ENCODE measurements at places on chromosomes 16 and 17.

GRCh38 chr16:89785523-89786155, 30.8 kb downstream of the FANCA start:
- DNase-seq = peak; percentile 52

DNA sequence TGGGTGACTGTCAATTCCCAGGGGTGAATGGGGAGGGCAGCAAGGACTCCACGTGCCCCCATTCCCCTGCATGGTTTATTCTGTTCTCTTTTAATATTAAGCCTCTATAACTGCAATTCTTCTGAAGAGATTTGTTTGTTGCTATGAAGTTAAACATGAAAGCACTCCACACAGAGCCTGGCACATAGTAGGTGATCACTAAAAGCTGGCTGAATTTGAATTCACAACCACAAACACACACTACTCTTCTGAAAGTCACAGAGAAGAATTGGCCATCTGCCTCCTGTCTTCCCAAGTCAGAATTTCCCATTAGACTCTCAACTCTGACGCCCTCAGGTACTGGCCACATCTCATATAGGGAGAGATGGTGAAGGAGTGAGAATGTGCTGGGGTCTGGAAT, 55.5 kb downstream of the COG7 start:
- DNase-seq = no peak

- DNase-seq = no peak
Measured at GRCh38 chr16:77955127-77955526, 67.2 kb upstream of the CLEC3A start.

- no peak for DNase-seq
Measured at GRCh38 chr16:78504401-78504851, 405.0 kb downstream of the WWOX start.

DNA sequence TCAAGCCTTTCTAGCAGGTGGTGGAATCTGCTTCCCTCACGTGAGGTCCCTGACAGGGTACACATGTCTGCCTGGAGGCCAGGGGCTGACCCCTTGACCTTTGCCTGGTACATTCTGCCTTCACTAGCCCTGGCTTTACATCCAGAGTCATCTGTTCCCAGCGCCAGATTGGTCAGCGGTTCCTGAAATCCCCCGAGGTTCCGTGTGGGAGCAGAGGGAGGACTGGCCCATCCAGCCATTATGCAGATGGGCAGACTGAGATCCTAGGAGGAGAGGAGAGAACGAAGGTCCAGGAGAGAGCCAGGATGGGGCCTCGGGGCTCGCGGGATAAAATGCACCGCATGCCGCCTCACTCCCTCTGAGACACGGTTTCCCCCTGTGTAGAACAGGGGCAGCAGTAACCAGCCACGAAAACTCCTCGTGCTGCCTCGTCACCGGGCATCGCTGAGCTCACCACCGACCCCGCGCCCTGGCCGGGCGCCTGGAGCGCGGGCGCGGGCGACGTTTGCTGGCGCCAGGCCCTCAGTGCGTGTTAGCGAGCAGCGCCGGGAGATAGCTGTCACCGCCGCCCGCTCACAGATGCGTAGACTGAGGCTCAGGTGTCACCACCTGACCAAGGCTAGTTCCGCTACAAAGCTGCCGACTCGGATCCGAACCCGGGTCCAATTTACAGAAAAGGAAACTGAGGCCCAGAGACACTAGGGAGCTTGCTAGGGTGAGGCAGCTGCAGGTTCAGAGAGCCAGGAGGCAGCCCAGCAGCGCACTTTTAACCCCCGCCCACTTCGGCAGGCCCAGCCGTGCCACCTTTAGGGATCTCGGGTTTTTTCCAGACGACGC, 811 bp upstream of the MAP2K3 start:
- no peak for DNase-seq

DNA sequence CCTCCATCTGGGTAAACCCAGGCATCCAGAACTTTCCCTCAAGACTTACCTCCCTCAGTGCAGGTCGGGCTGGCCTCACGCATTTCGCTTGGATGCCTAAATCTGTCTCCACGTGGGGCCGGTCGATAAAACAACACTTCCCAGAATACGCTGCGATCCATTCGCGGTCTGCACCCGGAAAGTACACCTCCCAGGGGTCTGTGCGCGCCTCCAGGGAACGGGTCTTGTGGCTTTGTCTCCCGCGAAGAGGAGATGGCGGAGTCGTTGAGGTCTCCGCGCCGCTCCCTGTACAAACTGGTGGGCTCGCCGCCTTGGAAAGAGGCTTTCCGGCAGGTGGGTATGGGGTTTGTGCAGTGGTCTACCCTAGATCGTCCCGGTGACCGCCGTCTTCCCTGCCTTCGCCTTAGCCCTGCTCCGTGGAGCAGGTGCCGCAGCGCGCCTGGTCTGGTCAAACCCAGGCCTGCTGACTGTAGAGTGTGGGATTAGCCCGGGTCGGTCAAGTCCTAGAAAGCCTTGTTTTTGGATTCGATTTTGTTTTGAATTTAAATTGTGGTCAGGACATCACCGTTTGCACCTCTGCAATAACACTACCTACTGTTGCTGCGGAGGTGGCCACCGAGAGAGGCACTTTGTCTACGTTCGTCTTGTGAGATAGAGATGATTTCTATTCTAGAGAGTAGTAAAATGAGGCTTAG, at the start of gene RPAIN:
Gene RPAIN, plus strand, starts transcription at position 224 of the 695 bp plus-strand sequence. Its CDS starts 29 bp downstream, at position 253.
- peak; percentile 92 for DNase-seq

- DNase-seq = no peak
Measured at GRCh38 chr17:45229681-45230409, 8.2 kb downstream of the FMNL1 start.

Measured in activated CD4-positive, alpha-beta T cell treated with anti-CD3 and anti-CD28 coated beads, Interleukin-2, amount 10 ng/mL, durations not matched to agents 7 days and 5 days (primary cell).